Mesangial cell (primary cell): ENCODE measurements at places on chromosomes 1 and 21. TPM values are rescaled to one million over a fixed set of nuclear protein-coding genes. Genes with fewer than 3 reads are reported as not detected.

SH2D1B gene
- not detected in 2 replicates for total RNA-seq

GPR3 gene
- total RNA-seq, result 1.6 and 2.4 TPM in 2 replicates

SAMD11 gene
- total RNA-seq, result 3.4 and 58.4 TPM in 2 replicates

DEPDC1 gene
- 3.0 and 43.0 TPM in 2 replicates for total RNA-seq

SLC50A1 gene
- total RNA-seq, result 42.0 and 45.3 TPM in 2 replicates

GJA5 gene
- not detected in 2 replicates for total RNA-seq

TRIM62 gene
- total RNA-seq, result 7.3 and 21.9 TPM in 2 replicates

CSF3R gene
- not detected in 2 replicates for total RNA-seq

DMBX1 gene
- total RNA-seq, result not detected in 2 replicates

WNT9A gene
- 0.65 and 4.3 TPM in 2 replicates for total RNA-seq

OR2T2 gene
- not detected in 2 replicates for total RNA-seq
